ENCODE measurements at places on chromosomes 4 and X.

DNA sequence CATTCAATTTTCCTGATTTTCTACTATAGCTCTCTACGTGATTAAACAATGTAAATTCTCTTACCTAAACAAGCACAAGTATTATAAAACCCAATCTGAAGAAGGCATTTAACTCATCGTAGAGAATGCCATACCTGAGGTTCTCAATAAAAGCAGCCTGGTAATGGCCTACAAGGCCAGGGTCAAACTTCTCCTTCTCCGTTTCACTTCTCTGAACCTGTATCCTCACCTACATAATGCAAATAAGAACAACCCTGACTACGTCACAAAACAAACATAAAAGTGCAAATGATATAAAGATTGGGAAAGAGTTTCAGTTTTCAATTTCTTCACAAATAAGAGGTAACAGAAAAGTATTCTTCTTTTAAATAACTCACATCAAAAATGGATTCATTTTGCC is 55.6 kb upstream of the STS start:
- no peak for DNase-seq

DNA sequence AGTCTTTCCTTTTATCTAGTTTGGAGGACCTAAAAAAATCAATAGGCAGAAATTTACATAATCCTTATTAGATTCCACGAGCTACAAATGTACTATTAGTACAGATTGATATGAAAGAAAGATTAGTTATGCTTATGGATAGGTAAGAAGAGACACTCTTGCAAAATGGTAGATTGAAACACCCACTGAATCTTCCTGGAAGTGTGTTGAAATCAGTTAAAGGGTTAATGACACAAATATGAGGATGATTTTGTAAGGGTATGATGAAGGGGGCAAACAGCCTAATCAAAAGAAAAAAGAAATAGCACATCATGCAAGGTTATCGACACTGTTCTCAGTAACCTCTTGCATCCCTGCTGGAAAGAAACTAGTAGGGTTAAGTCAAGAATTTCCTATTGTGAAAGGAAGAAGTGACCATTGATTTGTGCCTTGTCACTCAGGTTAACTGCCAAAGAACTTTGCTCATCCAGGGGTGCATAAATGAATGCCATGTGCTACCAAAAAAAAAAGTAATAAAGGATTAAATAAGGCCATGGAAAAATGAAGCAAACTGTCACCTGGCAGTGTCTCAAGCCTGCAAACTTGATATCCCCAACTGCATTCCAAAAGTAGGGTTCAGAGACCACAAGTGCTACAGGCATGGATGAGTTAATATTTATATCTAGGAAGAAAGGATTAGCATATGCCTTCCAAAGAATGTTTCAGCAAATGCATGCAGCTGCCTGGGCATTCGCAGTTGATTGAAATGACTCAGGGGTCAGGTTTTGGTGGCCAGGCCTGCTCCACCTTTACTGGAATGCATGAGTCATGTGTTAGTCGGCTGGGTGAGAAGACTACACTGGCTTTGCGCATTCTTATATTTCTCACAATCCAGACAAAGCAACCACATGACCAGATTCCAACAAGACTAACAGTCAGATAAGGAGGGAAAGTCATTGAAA is 78.3 kb upstream of the ATXN3L start:
- no peak for DNase-seq

- DNase-seq, result no peak
These were observed 202.3 kb downstream of the PARM1 start for GRCh38 chr4:75135068-75135825.

DNA sequence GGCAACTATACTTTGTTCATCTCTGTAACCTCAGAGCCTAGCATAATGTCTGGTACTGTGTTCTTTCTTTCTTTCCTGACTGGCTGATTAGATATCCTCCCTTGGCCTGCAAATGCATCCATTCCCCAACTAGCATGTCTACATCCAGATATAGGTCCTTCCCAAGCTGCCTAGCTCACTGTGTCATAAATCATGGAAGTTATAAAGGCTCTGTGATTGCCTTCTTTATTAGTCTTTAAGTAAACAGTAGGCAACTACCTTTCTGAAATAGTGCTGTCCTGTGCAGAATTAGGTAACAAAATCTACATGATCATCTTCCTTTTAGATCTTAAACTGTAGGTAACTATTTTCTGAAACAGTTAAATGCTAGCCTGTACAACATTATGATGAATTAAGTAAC is 224.5 kb downstream of the DLG3 start:
- DNase-seq, result no peak

DNA sequence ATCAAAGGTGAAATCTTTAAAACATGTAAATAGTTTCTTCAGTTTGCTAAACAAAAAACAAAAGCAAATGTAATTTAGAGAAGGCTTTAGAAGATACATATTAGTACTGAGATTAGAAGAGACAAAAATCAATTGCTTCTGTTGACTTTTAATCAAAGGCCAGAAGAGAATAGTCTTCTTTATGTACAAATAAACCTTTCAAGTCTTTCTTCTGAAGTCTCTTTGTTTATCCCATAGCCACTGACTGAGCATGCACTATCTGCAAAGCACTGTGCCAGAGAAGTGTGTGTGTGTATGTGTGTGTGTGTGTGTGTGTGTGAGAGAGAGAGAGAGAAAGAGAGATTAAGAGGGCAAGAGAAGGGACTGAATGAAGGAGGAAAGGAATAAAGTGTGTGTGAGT is 198.4 kb downstream of the GLUD2 start:
- DNase-seq, result no peak

- no peak for DNase-seq
These were observed 56.4 kb downstream of the SPCS3 start for GRCh38 chr4:176376032-176376614.

GRCh38 chrX:122850326-122850725 is 333.8 kb upstream of the GRIA3 start:
- no peak for DNase-seq

- no peak for DNase-seq
These were observed 447.8 kb downstream of the FAM133A start for GRCh38 chrX:94121799-94122198.

GRCh38 chr4:26557164-26557563 is 26.7 kb upstream of the TBC1D19 start:
- DNase-seq, result no peak

DNA sequence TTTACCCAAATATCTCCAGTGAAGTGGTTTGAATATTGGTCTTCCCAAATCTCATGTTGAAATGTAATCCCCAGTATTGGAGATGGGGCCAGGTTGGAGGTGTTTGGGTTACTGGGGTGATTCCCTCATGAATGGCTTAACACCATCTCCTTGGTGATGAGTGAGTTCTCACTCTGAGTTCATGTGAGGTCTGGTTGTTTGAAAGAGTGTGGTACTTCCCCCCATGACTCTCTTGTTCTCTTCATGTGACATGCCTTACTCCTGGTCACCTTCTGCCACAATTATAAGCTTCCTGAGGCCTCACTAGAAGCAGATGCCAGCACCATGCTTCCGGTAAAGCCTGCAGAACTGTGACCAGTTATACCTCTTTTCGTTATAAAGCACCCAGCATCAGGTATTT is 32.9 kb upstream of the OTUD4 start:
- no peak for DNase-seq

DNA sequence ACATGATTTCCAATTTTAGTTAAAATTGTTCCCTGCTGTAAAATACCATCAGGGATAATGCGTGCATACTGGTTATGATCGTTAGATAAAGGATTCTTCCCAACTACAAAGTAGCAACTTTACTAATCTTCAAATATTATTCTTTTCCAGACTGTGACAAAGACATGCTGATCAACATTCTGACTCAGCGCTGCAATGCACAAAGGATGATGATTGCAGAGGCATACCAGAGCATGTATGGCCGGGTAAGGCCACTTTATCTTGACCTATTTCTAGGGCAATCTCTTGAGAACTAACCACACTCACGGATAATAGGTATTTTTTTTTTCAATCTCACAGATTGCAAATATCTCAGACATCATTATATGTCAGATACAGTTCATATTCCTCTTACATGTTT is 47.0 kb downstream of the ANXA10 start:
- DNase-seq, result no peak

GRCh38 chrX:111095974-111096895 is at the start of gene PAK3:
Gene PAK3, plus strand, starts transcription at chrX:111096191. Its CDS starts 26,913 bp downstream, at chrX:111123104.
- DNase-seq, result no peak

- DNase-seq, result no peak
These were observed 364.4 kb upstream of the EPHA5 start for GRCh38 chr4:66034671-66035070.

DNA sequence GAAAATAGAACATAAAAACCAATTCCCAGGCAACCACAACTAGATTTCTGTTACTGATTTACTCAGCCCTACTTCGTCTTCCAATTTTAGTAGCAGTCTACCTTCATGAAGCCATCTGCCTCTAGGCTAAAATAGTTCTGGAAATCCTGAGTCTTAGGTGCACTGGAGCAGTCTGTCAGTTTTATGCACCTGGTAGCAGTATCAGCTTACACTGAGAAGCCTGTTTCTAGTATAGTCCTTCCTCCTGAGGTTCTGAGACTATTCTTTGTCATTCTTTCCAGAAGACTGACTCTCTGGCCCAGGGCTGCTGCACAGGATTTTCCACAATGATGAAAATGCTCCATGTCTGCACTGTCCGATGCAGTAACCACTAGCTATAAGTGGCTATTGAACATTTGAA is 16.9 kb upstream of the HPRT1 start:
- DNase-seq, result no peak

DNA sequence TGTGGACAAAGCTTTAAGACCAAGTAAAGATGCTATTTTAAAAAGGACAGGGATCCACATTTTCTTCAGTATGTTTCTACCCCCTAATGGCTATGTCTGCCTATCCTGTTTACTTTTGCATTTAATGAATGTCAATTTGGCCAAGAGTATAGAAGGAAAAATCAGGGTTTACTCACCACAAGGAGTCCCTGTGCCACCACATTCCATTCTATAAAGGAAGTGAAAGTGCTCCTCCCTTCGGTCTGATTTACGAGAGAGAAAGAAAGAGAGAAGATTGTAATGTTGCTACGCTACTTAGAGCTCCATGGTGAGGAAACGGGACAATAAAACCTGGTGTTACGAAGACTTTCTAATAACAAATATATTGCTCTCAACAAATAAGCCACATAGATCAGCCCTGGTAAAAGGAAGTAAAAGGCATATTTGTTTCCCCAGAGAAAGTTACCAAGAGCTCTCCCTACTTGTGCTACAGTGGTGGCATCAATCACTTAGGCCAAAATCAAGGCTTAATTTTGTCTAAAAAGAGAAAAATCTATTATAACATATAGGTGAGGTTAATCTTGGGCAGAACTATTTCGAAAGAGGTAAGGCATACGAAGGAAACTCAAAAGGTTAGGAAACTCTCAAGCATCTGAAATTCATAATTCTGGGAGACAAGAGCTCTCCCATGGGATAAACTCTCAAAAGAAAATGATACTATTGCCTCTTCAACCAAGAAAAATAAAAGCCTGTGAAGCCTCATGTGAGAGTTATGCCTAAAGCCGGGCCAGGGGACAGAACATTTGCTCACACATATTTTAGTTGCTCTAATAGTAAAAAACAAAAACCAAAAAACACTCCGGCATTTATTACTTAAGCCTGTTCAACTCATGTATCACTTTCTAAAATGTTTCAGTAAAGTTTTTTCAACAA is 29.5 kb downstream of the TAPT1 start:
- DNase-seq, result no peak

GRCh38 chr4:16670727-16671126 is 227.7 kb downstream of the LDB2 start:
- DNase-seq, result no peak

DNA sequence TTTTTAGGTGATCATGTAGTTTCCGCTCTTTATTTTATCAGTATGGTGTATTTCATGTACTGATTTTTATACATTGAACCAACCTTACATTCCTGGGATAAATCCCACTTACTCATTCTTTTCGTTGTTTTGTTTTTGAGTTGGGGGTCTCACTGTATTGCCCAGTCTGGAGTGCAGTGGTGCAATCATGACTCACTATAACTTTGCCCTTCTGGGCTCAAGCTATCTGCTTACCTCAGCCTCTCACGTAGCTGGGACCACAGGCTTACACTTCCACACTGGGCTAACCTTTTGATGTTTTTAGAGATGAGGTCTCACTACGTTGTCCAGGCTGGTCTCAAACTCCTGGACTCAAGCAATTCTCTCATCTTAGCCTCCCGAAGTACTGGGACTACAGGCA is 19.5 kb upstream of the STARD8 start:
- DNase-seq, result no peak

DNA sequence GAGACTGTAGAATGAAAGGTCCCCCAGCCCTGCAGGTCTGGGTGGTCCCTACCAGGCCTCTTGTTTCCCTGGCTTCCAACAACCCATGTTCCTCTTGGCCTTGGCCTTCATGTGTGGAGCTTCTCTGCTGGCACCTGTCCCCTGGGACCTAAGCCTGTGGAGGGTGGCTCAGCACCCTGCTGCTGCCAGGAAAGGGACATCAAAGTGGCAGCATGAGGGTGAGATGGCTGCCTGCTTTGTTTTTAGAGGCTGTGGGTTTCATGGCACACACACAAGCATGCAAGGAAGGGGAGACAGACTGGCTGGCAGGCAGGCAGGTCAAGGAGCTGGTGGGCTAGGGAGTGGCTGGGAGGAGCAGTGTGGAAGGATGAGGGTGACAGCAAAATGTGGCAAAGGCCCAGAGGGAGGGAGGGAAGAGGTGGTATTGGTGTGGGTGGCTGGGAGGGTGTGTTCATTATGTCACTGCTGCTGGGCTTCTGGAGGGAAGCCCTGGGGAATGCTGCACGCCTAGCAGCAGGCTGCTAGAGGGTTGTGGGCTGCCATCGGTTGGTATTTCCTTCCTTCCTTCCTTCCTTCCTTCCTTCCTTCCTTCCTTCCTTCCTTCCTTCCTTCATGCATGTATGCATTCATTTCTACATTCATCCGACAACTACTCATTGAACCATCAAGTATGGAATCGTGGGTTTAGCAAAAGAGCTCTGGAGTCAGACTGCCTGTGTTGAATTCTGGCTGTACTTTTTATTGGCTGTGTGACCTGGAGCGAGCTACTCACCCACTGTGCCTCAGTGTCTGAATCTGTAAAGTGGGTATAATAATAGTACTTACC is 128.7 kb upstream of the PJA1 start:
- no peak for DNase-seq

GRCh38 chr4:42588909-42589308 is 68.0 kb downstream of the ATP8A1 start:
- no peak for DNase-seq

GRCh38 chr4:26050671-26051070 is 136.7 kb downstream of the SMIM20 start:
- no peak for DNase-seq

DNA sequence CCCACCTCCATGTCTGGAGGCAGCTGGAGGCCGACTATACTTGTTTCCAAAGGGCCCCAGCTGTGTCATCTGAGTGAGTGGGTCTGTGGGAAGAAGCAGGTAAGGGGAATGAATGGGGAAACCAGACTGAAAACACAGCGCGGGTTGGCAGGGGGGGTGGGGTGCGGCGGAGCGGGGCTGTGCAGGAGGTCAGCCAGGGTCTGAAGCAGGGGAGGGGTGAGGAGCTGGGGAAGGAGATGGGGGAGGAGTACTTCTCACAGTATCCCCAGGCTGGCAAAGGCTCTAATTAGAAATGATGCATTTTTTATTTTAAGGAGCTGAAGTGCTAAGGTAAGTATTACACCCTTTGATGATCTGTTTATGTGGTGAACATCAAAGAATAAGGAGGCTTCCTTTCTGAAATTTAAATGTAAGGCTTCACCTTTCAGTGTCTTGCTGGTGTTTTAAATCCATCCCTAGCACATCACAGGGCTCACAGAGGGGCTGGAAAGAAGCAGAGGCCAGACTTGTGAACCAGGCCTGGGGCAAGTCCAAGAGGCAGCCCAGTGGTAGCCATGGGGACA is 37.5 kb downstream of the SMIM20 start:
- DNase-seq, result no peak
